ENCODE measurements at places on chromosomes 2 and 18. TPM values are rescaled to one million over a fixed set of nuclear protein-coding genes. Genes with fewer than 3 reads are reported as not detected.
A peak's percentile ranks its signal among the peaks of the same experiment; 100 is the strongest.

DNA sequence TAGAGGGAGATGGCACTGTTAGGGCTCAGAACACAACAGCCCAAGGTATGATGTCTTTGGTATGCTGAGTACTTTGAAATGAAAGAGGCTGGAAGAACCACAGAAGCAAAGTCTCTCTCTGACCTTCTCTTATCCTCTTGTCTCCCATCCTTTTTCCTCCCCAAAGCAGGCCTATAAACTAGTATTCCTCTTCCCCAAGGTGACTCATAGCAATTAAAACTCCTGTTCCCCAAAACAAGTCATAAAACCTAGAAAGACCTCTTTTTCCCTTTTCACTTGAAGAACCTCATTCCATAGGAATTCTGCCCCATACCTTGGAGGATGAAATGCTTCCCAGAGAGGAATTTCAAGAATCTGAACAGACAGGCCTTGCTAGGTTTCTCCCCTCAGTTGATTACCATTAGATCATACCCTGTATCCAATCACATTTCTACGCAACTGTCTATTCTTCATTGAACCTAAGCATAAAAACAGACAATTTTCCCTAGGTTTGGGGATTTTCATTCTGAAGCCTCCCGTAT, 25.7 kb downstream of the MDH1 start:
- no peak overlapping the region for H3K27ac ChIP-seq
- H3K27me3 ChIP-seq = no peaks in the 10 kb centered on the region
- no peak for DNase-seq
- H3K4me1 ChIP-seq = no peaks in the 10 kb centered on the region

- no peaks in the 10 kb centered on the region for H3K36me3 ChIP-seq
- H3K4me3 ChIP-seq = no peak overlapping the region
- H3K27me3 ChIP-seq = no peaks in the 10 kb centered on the region
- H3K4me1 ChIP-seq = peaks cover 15% of the 10 kb centered on the region
Observed at GRCh38 chr18:23835506-23835905, 146.3 kb downstream of the LAMA3 start.

DNA sequence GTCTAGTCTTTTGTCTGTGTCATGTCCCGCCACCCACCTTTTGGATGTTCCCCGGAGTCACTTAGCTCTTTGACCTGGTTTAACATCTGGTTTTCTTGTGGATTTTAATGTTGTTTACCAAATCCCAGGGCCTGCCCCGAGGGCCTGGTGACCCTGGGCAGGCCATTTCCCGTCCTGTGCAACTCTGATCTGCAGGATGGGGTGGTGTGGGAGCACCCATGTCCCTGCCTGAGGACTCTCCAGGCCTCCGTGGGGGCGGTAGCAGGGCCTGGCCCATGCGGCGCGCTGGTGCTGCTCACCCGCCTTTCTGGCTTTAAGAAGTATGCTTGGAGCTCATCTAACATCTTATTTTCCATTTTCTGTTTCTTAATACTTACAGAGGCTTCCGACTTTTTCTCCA, 10.7 kb downstream of the RAMP1 start:
- H3K36me3 ChIP-seq = no peaks in the 10 kb centered on the region
- DNase-seq = peak; percentile 44
- peak overlapping the region; percentile 4 for H3K27ac ChIP-seq
- peaks cover 41% of the 10 kb centered on the region for H3K4me1 ChIP-seq

GRCh38 chr2:232299927-232300674, 78.5 kb upstream of the ALPP start:
- DNase-seq = no peak
- H3K27me3 ChIP-seq = no peaks in the 10 kb centered on the region
- H3K27ac ChIP-seq = no peak overlapping the region

DNA sequence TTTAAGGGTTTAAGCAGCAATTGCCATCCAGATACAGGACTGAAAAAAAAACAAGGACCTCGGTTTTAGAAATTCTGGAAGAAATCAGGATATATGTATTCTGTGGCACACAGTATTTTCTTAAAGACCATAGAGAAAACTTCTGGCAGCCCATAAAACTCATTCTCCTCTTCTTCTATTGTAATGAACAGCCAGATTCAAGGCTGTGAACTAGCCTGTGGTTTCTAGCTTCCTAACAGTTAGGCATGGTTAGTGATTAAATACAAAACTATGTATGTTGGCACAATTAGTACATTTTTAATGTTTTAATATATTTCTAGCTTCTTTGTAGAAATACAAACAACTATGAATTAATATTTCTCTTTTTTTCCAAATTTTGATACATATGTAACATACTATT, 555.7 kb downstream of the DSC3 start:
- H3K4me1 ChIP-seq = no peaks in the 10 kb centered on the region
- no peaks in the 10 kb centered on the region for H3K36me3 ChIP-seq
- DNase-seq = no peak
- no peak overlapping the region for H3K27ac ChIP-seq

The PLCD4 gene
- 0.70 TPM for total RNA-seq

GRCh38 chr18:35683021-35683420, 101.5 kb downstream of the GALNT1 start:
- H3K27me3 ChIP-seq = no peaks in the 10 kb centered on the region
- DNase-seq = no peak
- no peak overlapping the region for H3K4me3 ChIP-seq
- no peaks in the 10 kb centered on the region for H3K4me1 ChIP-seq

GRCh38 chr2:233152541-233152940, 92.4 kb downstream of the INPP5D start:
- H3K36me3 ChIP-seq = no peaks in the 10 kb centered on the region
- H3K27ac ChIP-seq = peak overlapping the region; percentile 57
- H3K4me1 ChIP-seq = no peaks in the 10 kb centered on the region
